Glutamatergic neuron (in vitro differentiated cells): ENCODE measurements at places on chromosomes 16 and 17.

DNA sequence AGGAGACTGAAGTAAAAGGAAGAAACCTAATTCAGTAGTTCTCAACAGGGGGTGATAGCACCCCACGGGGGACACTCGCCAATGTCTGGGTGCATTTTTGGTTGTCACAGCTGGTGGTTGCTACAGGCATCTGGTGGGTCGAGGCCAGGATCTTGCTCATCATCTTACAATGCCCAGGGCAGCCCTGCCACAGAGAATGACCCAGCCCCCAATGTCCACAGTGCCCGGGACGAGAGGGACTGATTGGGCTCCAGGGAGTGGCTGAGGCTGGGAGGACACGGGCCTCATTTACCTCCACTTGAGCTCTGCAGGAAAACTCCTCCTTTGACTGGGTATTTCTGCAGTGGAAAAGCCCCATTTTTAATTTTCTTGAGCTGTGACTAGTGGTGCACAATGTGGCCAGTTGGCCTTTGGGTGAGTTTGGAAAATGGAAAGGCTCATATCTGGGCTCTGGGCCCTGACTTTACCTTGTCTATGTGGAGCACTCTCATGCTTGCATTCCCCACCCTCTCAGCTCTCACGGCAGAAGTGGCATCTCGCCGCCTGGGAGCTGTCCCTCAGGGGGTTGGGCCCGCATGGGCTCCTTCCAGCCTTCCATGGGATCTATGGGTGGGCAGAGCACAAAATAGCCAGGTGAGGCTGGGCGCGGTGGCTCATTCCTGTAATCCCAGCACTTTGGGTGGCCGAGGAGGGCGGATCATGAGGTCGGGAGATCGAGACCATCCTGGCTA is 37.7 kb upstream of the IRF8 start:
- DNase-seq, result no peak

- no peak for DNase-seq
Observed at GRCh38 chr17:80024206-80024972, 11.3 kb downstream of the TBC1D16 start.

DNA sequence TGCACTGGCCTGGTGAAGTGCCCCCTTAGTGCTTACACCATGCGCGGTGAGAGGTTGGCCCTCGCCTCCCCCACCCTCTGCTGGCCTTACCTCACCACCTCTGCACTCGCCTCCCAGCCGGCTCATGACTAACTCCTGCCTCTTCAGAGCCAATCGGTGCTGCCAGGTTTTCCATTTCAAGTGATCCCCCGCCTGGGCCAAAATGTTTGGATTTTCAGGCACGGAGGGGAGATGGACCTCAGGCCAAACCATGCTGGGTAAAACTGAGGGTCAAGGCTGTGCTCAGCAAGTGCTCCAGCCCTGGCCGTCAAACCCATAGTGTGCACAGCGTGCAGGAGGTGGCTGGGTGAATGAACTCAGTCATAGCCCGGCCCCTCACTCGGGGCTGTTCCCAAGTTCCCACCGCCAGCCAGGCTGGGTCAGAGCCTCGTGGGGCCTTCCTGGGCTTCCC is 175.4 kb downstream of the SEC14L1 start:
- DNase-seq, result peak; percentile 17

- DNase-seq, result no peak
Observed at GRCh38 chr17:82256242-82256885, 17.1 kb downstream of the CSNK1D start.
